ENCODE measurements at places on chromosomes 2 and 18.
A peak's percentile ranks its signal among the peaks of the same experiment; 100 is the strongest.

GRCh38 chr2:113069676-113070605, 2.2 kb downstream of the IL1F10 start:
- peak; percentile 75 for DNase-seq

- DNase-seq: no peak
Measured at GRCh38 chr2:12270876-12271588, 445.7 kb upstream of the TRIB2 start.

DNA sequence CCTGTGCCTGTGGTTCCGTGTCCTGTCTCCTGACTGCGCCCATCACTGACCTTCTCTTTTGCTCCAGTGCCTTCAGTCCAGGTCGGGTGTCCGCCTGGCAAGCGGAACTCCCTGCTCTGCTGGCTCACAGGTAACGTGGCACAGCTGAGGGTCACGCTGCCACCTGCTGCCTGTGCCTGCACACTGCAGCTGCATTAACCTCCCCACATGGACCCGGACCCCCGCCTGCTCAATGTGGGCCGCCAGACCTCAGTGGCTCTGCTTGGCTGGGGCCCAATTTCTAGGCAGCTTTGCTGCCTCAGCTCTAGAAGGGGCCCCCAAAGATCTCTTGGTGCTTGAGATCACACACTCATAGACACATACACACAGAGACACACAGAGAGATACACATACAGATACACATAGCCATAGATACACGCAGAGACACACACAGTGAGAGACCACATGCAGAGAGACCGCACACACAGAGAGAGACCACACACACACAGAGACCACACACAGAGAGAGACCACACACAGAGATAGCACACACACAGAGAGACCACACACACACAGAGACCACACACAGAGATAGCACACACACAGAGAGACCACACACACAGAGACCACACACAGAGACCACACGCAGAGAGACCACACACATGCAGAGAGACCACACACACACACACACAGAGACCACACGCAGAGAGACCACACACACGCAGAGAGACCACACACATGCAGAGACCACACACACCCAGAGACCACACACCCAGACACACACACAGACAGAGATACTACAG, 14.9 kb upstream of the CNNM3 start:
- DNase-seq: no peak

DNA sequence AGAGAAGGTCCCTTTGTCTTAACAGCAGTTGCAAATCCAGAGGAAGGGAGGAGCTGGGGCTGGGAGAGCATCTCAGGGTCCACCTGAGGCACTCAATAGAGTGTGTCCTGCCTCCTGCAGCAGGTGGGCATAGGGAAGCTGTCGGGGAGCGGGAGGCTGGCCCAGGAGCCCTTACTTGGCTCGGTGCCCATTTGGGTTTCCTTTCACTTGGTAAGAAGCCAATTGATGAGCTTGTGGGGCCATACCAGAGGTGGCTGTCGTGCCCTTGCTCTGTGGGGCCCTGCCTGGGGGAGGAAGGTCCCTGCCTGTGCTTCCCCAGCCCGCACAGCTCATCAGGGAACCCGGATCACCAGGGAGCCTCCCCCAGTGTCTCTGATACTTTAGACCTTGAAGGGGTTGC, 229.7 kb downstream of the DYSF start:
- DNase-seq: no peak

DNA sequence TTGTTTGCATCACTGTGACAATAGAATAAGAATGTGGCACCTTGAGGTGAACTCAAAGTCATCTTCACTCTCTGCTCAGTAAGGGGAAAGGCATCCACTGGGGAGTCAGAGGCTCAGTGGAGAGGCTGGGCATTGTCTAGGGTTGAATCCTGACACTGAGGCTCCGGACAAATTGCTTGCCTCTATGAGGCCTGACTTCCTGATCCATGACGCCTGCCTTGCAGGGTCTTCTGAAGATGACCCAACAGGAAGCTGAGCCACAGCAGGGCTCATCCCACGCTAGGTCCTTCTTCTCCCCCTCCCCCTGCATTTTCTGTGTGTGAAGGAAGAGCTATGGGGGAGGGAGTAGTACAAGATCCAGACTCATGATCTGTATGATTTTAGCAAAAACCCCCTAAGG, 265.1 kb downstream of the SH3BP4 start:
- no peak for DNase-seq

- DNase-seq: no peak
Measured at GRCh38 chr18:340044-340443, 72.2 kb upstream of the THOC1 start.

DNA sequence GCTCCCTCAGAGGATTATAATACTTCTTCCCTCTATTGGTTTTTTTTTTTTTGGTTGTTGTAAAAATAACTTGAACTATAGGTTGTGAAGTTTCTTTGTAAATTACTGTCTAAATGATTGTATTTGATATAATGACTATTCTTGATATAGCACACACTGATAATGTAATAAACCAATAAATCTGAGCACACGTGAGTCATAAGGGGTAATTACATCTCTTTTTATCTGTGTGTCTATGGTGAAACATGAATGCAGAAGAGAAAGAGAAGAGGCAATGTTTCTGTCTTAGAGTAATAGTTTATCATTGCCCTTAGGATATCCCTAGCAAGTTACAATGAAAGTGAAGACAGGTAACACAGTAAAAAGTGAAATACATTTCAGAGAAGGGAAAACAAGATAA, 64.1 kb upstream of the RAPGEF4 start:
- DNase-seq: no peak

GRCh38 chr2:239577935-239578334, 177.1 kb upstream of the HDAC4 start:
- no peak for DNase-seq

- DNase-seq: no peak
Measured at GRCh38 chr2:184765112-184765895, 167.0 kb downstream of the ZNF804A start.

DNA sequence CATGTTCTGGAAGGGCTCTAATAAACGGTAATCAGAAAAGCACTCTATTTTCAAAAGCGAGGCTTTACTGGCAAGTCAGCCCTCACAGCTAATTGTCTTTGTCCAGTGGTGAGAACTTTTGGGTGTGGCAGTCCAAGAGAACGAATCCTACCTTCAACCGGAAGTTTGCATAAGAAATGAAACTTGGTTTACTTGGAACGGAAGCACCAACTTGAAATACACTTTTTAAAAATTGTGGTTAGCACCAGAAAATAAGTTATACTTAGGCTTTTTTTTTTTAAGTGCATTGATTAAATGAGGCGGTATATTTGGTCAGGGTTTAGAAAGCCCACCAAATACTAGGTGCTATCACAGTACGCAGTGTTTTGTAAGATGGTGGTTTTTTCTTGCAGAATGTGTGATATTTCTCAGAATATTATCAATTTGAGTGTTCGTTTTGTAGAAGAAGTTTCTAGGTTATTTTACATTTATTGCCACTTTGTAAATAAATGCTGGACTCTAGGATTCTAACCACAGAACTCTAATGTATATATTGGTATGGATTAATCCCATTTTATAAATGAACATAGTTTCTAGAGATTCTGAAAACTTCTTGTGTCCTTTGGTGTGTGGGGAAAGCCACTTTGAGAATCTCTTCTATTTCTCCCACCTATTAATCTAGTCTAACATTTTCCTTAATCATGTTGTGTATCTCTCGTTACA, 1.2 kb downstream of the MYL12A start:
- DNase-seq: no peak

DNA sequence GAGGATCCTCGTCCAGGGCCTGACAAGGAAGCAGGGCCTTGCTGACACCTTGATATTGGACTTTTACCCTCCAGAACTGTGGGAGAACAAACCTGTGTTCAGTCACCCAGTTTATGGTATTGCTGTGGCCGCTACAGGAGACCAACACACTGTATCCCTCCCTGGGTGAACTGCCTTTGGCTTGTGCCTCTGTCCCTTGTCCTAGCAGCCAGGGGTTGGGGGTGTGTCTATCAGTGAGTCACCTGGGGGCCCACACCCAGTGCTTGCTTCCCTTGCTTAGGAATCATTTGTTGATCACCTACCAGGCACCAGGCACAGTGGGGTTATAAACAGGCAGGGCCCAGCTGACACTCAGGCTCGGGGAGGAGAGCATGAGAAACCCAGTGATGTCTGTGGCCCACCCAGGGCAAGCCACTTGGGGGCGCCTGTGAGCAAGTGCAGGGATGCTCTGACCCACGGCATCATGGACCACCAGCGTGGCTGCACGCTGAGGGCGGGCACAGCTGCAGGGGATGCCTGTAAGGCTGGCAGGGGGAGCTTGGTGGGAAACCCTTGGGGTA, 17.1 kb downstream of the TMEM185B start:
- no peak for DNase-seq

- peak; percentile 36 for DNase-seq
Measured at GRCh38 chr2:24827321-24828237, 34.4 kb downstream of the CENPO start.

GRCh38 chr2:393711-394696, 106.1 kb upstream of the ALKAL2 start:
- no peak for DNase-seq

- no peak for DNase-seq
Measured at GRCh38 chr2:63840081-63840784, 1.5 kb upstream of the UGP2 start.

DNA sequence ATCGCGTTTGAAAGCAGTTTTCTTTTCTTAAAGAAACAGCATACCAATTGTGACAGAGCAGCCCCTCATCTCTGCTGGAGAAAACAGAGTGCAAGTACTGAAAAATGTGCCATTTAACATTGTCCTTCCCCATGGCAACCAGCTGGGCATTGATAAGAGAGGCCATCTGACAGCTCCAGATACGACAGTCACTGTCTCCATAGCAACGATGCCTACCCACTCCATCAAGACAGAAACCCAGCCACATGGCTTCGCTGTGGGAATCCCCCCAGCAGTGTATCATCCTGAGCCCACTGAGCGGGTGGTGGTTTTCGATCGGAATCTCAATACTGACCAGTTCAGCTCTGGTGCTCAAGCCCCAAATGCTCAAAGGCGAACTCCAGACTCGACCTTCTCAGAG, 9.5 kb downstream of the GRHL1 start:
- no peak for DNase-seq

DNA sequence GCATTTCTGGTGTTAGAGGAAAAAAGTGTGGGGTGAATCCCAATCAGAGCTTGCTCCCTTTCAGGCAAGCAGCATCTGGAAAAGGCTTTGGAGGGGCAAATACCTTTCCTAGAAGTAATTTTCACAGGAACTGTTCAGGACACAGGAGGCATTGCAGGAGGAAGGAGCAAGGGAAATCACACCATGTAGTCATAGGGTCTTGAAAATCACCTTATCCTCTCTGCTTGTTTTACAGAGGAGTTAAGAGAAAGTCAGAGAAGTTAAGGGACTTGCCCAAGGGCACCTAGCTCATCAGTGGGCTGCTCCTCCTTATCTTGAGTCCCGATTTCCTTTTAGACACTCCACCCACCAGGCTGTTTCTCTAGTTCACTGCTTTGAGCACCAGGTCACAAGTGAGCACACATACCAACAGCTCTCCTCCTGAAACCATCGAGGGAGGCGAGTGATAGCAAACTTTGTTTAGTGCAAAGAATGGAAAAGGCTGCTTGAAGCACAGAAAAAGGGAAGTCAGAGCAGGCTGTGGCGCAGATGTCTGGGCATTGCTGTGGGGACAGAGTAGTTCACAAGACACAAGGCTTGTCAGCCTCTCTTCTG, 89.2 kb upstream of the CXCR4 start:
- DNase-seq: no peak

DNA sequence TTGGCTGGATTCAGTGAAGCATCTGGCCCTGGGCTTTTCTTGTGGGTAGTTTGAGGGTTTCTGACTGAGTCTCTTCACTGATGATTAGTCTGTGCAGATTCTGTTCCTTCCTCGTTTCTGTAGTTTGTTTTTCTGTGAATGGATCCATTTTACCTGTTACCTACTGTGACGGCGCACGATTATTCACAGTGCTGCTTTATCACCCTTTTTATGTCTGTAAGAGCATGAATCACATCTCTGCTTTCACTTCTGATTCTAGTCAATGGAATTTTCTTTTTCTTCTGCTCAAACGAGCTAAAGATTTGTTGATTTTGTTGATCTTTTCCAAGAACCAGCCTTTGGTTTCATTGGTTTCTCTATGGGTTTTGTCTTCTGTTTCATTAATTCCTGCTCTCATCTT, 60.8 kb downstream of the SLC66A2 start:
- no peak for DNase-seq

GRCh38 chr2:229784791-229785190, 70.4 kb upstream of the DNER start:
- no peak for DNase-seq

DNA sequence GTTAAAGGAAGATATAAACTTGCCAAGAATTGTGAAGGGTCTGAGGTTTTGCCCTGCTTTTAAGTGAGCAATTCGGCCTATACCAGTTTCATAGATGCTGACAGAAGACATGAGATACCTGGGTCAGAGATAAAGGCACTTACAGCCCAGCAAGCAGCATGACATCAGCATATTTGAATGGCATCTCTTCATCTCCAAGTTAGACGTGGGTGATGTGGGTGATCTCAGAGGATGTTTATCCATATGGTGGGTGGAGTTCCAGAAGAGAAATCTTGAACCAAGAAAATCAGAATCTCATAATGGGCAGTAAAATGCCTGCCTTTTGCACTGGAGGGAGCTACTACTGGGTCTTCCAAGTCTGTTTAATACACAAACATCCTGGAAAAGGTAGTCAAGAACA, 44.7 kb downstream of the GYPC start:
- DNase-seq: no peak

DNA sequence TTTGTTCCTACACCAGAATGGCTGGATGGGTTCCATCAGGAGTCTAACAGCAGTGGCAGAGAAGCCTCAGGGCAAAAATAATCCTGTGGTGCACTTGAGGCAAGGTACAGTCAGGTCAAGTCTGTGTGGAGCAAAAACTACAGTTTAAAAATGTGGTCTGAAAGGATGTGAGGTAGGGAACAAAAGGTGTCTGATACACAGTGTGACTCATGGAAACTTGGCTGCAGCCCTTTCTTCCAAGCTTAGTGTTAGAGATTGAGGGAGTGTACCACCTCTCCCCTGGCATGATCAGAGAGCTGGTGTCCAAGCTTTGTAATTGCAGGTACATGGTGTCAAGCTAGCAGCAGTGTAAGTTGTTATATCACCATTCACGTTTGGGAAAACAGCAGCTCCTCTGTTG, 8.9 kb downstream of the ANKAR start:
- DNase-seq: no peak

GRCh38 chr2:46091004-46091403, 206.2 kb upstream of the EPAS1 start:
- no peak for DNase-seq

DNA sequence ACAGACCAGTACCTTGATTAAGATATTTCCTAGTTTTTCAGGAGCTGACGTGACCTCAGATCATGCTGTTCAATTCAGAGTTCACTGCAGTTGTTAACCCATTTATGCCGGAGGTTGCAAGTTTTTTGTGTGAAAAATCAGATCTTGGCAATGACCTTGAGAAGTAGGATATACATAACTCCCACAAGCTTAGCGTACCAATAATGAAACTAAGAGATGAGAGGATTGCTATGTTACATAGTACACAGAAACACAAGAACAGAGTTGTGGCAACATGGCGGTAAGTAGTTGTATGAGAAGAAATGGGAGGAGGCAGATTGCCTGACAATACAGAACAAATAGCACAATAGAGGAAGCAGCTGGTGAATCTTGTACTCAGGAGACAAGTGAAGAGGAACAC, 39.1 kb downstream of the PPIG start:
- DNase-seq: no peak
